ENCODE measurements at places on chromosomes 1 and 21.

DNA sequence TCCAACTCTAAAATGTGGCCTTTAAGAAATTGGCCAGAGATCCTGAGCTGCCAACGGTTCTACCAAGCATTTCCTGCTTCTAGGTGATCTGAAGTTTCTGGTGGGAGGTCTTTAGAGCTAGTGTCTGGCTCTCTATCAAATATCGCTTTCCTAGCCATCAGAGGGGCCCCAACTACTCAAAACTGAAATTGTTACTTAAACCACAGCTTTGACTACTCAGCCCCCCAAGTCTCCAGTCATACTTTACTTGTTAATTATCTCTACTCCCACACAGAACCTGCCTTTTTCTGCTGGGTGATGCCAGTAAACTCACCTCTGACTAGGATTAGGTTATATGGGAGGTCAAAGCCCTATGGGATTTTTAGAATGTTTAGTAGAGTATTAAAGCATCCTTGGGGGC is 95.1 kb downstream of the FASLG start:
- ATAC-seq: peak; percentile 83

GRCh38 chr1:154911691-154912550 is 24.6 kb downstream of the PMVK start:
- no peak for ATAC-seq

DNA sequence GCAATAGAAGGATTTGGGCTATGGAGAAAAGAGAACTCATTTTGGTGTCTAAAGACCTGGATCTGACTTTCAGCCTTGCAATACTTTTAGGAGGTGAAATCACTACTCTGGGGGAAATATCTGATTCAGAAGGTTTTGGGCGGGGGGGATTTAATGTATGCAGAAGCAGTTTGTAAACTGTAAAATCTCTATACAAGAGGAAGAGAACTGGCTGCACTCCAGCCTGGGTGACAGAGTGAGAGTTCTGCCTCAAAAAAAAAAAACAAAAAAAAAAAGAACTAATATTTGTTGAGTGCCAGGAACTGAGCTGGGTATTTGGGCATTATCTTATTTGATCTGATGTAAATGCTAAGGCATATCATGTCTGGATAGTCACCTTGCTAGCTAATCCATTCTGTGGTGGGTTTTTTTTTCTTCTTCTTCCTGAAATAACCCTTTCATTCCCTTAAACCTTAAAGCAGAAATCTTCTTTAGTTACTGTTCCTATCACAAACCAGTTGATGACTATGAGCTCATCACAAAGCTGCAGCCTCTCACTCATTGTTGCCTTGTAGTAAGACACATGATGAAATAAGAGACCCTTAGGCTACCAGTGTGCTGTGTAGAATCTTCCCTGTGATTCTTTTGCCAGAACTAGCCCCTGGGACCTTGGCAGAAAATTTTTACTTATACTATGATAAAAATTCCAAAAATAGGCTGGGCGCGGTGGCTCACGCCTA is 35.6 kb upstream of the SLC16A1 start:
- ATAC-seq: no peak

DNA sequence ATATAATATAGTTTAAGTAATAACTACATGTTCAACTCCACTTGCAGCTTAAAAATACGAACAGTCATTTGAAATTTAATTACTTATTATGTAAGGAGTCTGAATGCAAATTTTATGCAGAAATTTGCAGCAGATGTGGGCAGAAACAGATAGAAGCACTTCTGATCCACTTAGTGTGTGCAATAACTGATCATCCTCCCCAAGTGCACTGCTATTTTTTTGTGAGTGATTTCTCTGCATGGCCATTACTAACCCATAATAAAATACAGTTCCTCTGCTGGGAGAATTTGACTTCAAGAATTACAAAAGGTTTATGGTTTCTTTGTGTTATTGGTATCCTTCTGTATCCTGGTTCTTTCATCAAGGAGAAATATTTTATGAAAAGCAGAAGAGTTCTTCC is 611.5 kb upstream of the RGS18 start:
- ATAC-seq: no peak

DNA sequence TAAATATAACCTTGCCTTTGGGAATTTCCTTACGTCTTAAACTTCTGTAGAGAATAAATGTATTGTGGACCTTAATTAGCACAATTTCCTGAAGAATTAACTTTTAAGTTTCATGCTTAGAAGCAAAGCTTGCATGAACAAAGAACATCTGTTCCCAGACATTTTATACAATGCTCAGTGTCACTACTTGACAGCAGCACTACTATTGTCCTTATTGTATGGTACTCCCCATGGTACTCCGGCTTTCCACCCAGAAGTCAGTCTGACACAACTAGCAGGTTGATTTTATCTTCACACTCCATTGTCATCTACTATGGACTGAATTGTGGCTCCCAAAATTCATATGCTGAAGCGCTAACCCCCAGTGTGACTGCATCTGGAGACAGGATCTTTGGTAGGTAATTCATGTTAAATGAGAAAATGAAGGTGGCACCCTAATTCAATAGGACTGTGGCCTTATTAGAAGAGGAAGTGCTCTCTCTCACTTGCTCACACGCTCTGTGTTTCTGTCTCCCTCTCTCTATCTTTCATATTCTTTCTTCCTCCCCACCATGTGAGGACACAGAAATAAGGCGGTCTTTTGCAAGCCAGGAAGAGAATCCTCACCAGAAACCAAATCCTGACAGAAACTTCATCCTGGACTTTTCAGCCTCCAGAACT is 10.7 kb upstream of the OR2B11 start:
- no peak for ATAC-seq

- ATAC-seq: peak; percentile 13
Observed at GRCh38 chr1:200653022-200653462, 16.7 kb downstream of the DDX59 start.

DNA sequence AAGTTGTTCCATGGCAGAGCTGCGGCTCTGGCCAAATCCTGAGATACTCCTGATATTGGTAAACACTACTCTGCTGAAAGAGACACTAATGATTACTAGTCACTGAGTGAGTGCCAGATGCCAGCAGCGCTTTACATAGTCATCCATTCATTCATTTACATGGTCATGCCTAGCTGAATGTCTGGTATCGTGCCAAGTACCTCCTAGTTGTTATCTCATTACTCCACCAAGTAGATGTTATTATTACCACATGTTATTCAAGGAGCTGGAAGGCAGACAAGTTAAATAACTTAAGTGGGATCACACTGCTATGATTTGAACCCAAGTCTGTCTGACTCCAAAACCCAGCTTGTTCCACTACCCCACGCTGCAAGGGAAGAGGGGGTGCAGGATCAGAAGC is 4.7 kb downstream of the OLFML2B start:
- ATAC-seq: no peak
